ENCODE measurements at places on chromosomes 5 and 9. TPM values are rescaled to one million over a fixed set of nuclear protein-coding genes. Genes with fewer than 3 reads are reported as not detected.
A peak's percentile ranks its signal among the peaks of the same experiment; 100 is the strongest.

GRCh38 chr5:14134083-14134482 lies 9.1 kb upstream of the TRIO start:
- DNase-seq: no peak

DNA sequence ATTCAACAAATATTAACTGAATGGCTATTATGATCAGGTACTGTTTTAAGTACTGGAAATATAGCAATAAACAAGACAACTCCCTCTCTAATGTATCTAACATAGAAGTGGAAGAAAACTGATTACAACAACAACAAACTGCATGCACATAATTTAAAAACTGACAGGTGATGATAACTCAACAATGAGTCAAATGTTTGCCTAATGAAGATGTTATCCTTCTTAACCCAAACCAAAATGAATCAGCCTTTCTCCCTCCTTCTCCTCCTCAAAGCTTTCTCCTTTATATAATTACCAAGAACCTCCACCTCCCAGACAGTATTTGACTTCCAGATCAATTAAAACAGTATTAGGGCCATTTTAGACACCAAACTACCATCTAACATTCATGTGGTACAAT lies 49.3 kb downstream of the RICTOR start:
- no peak for DNase-seq

DNA sequence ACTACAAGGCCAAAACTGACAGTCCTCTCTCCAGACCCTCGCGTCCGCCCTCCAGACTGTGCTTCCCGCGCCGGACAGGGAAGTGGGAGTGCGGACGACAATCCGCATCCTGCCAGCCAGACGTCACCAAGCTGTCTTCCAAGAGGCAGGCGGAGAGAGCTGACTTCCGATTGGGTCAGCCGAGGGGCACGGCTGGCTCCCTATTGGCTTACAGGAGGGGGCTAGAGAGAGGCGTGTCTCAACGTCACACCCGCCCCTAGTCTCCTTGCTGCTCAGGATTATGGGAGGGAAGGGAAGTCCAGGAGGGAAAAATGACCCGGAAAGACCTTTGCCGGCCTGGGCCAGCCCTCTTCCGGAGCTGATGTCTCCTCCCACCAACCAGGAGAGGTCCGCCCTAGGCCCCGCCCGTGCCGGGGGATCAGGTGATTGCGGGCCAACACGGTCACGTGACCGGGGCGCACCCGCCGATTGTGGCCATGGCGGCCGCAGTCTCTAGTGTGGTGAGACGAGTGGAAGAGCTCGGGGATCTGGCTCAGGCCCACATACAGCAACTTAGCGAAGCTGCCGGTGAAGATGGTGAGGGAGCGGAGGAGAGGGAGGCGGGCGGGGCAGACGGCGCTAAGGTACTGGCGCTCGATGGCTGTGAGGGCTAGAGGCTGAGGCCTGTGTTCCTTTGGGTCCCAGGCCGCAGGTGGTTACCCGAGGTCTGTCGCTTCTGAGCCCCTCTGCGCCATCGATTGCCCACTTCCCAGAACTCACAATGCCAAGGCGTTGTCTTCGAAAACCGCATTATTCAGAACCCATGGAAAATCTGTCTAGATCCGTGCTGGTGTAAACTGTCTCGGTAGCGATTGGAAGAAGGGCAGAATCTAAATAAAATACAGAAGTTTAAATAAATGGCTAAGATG lies at the start of gene RIMOC1:
RIMOC1 (plus strand) TSS at position 453 of the 908 bp plus-strand sequence; CDS start at position 477, 24 bp downstream.
- DNase-seq: peak; percentile 99

DNA sequence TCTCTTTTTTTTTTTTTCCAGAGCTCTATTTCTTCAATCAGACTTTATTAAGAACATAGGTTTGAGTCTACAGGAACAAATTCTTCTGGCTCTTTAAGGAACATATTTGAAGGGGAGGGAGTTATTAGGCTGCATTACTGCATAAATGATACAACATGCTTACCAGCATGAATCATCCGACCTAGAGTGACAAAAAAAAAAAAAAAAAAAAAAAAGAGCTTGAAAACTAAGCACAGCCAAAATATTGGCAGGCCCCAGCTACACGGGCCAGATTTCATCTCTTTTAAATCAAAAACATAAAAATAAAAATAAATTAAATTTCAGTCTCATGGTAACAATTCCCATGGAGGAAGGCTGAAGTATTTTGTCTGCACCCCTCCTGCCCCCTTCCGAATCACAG lies 26.3 kb downstream of the MSX2 start:
- DNase-seq: no peak

GRCh38 chr9:91036356-91036755 lies 234.7 kb downstream of the SYK start:
- peak; percentile 64 for DNase-seq

GRCh38 chr5:95647886-95648860 lies 1.6 kb downstream of the RFESD start:
- no peak for DNase-seq

GRCh38 chr9:79465156-79465555 lies 106.6 kb upstream of the TLE4 start:
- no peak for DNase-seq

DNA sequence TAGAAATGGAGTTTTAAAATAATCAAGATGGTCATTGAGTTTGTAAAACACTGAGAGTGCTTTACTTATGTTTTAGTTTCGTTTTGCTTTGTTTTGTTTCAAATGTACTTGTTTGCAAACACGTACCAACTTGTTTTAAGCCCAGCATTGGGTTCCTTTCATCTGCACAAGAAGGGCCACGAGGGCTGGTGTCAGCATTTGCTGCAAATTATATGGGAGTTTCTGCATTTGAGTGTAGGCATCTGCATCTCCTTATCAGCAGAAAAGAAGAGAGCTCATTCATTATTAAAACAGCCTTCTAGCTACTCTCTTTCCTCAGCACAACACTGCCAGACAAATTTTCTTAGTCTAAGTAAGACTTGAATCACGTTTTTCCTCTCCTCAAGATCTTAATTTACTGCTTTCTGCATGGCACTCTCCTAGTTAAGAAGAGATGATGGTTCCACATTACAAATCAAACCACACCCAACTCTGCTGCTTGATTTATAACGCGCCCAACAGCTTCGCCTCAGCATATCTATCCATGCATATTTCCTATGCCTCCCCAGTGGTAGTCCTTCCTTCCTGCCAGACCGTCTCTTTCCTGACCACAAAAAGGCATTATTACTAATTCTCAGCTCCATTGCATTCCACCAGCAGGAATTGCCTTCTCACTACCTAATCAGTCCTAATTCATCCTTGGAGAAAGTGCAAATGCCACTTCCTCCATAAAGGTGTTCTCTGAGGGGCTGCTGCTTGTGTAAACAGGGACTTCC lies 95.2 kb upstream of the CAST start:
- no peak for DNase-seq

- DNase-seq: no peak
These were observed 139.5 kb downstream of the MUSK start for GRCh38 chr9:110807956-110808598.

DNA sequence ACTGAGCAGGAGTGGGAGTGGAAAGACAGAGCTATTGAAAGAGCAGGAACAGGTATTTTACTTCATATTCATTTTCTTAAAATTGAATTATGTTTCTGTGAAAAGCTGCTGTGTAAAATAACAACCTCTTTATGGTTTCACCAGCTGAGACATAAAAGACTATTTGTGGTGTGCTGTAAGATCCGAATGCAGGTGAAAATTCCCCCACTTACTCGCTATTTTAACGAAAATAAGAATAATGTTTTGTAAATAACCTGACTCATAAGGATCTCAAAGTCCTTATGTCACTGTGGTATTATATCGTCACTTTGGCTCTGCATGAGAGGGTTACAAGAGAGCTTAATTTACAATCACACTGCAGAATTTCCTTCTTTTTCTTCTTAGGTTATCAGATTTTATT lies 65.3 kb upstream of the NFIB start:
- DNase-seq: no peak

DNA sequence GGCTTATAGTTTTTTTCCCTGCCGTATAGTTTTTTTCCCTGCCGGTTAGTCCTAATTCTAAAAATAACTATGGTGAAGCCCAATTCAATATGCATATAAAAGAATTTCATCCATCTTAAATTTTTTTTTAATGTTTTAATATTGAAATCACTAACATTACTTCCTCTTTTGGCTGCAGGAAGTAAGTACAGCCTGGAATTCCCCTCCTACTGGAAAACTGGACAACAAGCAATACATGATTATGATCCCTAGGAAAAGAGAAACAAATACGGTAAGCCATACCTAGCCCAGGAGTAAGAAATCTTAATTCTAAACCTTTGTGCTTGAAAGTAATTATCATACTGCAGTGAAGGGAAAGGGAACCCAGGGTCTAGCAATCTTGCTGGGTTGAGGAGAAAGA lies 119.0 kb downstream of the NR3C1 start:
- DNase-seq: no peak

DNA sequence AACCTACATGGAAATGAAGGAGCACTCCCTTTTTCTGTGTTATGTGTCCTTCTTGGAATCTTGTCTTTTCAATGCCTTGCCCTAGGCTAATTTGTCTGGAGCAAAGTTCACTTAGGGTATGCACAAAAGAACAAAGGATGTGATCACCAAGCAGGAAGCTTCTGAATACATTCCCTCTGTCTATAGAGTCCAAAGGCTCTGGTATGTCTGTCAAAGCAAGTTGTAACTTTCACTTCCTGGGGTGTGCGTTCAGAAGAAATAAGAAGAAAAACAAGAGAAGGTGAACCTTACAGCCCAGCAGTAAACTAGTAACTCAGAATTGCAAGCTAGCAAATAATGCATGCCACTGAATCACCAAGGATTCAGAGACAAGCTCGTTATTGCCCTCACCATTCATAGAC lies 31.7 kb upstream of the CDH6 start:
- DNase-seq: no peak

- DNase-seq: no peak
These were observed 51.8 kb downstream of the ATG10 start for GRCh38 chr5:82023644-82024043.

DNA sequence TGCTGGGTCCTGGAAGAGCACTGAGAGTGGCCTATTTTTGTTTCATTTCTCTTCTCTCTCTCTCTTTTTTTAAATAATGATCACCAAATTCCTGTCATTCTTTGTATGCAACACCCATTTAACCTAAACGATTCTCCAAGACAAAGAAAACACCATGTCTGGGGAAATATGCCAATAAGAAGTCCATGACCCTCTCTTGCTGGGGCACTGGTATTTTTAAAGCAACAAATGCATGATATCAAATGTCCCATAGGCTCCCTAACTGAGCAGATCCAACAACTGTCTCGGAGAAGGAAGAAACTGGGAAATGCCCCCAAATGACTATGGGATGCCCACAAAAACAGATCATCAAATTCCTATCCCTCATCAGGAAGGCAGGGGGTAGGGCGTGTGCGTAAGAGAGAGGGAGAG lies 567.4 kb downstream of the CCDC171 start:
- DNase-seq: no peak

The MZB1 gene
- total RNA-seq: not detected

The RORB gene
- not detected for total RNA-seq

The CYLC2 gene
- total RNA-seq: not detected

The LCP2 gene
- total RNA-seq: not detected

The BARHL1 gene
- not detected for total RNA-seq

The CDC20B gene
- total RNA-seq: not detected

The PDLIM4 gene
- 59.2 TPM for total RNA-seq
